Naive thymus-derived CD4-positive, alpha-beta T cell (primary cell): ENCODE measurements at places on chromosomes 6 and 20.

- no peak for DNase-seq
Observed at GRCh38 chr6:68012822-68013221, 622.3 kb upstream of the ADGRB3 start.

DNA sequence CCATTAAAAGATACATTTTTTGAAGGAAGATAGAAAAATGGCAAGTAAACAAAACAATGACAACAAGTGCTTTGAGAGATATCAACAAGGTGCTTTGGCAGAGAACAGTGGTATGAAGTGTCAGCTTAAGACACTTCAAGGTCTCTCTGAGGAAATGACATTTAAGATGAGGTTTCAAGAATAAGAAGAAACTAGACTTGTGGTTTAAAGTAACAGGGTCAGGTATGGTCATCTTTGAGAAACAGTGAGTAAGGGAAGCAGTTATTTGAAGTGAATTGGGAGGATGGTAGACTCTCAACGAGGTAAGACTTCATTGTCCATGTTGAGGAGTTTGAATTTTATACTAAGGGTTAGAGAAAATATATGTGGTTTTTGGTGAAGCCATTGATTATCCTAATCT lies 77.8 kb downstream of the SYCP2L start:
- DNase-seq, result no peak

DNA sequence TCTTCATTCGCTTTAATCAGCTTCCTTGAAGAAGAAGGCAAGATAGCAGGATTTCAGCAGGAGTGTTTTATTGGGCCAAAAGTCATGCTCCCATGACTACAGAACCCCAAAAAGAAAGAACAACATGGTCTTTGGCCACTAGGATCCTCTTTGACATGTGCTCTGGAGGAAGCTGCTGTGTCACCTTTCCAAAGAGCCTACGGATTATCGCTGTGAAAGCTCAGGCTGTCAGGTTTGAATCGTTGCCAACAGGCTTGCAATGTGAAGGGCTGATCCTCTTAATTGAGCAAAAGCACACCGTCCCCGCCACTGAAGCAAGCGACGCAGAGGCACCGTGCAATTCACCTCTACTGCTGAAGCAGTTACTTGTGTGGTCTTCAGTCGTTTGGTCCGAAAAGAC lies 29.0 kb downstream of the MYLIP start:
- no peak for DNase-seq

GRCh38 chr6:140871911-140872310 lies 1260.8 kb upstream of the GJE1 start:
- DNase-seq, result no peak

GRCh38 chr6:68527691-68528090 lies 107.4 kb upstream of the ADGRB3 start:
- DNase-seq, result no peak

DNA sequence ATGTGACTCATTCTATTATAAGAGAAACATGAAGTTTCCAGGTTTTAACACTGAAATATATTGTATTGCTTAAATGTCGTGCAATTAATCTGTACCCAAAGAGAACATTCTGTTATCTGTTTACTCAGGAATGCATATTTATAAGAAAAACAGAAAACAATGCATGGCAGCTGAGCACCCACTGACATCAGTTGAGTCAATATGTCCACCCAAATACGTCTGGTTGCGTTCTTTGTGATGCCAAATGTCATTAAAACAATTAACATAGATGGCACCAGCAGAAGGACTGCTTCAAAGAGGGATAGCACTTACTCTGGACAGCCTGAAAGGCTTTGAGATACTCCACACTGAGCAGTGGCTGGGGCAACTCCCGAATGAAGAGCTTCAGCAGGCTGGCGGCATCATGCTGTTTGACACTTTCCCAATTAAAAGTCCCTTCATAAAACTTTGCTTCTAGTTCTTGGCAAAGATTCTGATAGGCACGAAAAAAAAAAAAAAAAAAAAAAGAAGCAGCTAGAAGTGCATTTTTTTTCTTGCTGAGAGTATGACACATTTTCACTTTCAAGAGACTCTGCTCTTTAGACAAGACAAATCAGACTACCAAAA lies 102.3 kb downstream of the ARHGAP18 start:
- no peak for DNase-seq

DNA sequence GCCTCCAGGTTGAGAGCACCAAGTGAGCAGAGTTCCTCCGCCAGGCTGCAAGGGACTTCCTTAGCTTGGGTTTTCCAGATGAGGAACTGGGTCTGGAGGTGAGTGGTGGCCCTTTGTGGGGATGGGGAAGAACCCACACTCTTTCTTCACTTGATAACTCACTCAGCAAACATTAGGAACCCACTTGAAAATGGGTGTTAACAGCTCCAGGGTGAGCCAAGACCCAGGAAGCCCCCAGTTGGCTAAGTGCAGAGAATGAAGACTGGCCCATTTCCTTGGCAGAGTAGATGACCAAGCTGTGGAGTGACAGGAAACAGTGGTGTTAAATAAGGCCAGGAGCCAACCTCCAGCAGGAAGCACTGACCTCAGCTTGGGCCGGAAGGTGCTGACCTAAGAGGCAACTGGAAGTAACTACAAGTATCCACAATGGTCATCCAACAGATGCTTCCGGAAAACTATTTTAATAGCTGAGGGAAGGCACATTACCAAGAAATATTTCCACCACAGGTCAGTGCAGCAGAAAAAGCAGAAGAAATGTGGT lies 22.7 kb downstream of the MRPL14 start:
- DNase-seq, result no peak

DNA sequence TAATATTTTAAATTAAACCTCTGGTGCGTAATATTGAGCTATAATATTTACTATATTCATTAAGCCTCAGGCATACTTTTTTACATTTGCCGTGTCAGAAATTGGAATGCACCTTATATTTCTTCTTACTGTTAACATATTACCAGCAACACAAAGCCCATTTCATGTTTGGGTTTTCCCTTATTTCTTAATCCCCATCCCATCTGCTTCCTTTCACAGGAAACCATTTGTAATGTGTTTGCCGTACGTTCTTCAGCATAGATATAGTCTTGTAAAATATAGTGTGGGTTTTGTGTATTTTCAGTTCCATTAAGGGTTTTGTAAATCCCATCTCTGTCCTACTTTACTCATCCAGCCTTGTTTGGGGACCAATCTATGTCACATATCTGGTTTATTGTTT lies 6.5 kb downstream of the EYS start:
- DNase-seq, result no peak

GRCh38 chr6:108574457-108575141 lies 13.9 kb downstream of the FOXO3 start:
- no peak for DNase-seq

GRCh38 chr6:69732045-69732444 lies 64.8 kb downstream of the LMBRD1 start:
- no peak for DNase-seq

GRCh38 chr6:169654598-169655391 lies 47.0 kb downstream of the WDR27 start:
- DNase-seq, result peak; percentile 86

DNA sequence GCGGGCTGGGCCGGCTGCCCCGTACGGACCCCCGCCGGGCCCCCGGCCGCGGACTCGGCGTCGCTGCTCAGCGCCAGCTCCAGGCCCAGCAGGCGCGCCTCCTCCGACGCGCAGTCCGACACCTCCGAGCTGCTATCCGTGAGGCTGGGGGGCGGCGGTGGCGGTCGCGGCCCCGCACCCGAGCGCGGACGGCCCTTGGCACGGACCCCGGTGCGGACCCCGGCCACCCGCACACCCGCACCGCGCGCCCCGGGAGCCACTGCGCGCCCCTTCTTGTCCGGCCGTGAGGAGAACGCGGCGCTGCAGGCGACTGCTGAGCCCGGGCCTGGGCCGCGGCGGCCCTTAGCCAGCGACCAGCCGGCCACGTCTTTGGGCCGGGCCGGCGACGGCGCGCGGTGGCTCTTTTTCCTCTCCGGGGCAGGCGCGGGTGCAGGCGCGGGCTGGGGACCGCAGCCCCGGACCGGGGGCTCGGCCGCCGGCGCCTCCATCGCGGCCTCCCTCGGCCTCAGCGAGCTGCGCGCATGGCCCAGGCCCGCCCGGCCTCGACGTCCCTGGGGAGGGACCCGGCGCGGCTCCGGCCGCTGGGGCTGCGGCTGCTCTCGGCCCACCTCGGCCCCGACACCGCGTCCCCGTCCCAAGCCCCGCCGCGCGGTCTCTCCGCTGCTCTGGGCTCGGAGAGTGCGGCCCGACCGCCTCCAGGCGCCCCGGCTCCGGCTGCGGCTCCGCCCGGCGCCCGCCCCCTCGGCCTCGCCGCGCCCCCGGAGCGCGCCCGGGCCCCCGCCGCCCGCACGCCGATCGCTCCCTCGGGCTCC lies 12.9 kb upstream of the TLDC2 start:
- no peak for DNase-seq

DNA sequence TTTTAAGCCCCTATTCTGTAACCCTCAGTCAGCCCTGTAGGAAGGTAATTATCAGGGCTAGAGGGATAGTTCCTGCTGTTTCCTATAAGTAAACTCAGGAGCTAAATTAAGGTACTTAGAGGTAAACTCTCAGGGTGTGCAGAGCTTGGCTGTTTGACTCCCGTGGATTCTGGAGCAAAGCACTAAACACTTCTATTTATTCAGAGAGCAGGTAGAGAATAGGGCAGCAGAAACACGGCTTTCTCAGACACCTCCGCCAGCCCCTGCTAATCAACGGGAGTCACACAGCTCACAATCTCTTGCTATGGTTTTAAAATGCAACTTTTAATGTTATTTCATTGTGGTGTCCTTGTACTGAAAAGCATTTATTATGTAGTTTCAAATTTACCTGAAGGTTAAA lies 21.8 kb downstream of the PRKN start:
- no peak for DNase-seq

DNA sequence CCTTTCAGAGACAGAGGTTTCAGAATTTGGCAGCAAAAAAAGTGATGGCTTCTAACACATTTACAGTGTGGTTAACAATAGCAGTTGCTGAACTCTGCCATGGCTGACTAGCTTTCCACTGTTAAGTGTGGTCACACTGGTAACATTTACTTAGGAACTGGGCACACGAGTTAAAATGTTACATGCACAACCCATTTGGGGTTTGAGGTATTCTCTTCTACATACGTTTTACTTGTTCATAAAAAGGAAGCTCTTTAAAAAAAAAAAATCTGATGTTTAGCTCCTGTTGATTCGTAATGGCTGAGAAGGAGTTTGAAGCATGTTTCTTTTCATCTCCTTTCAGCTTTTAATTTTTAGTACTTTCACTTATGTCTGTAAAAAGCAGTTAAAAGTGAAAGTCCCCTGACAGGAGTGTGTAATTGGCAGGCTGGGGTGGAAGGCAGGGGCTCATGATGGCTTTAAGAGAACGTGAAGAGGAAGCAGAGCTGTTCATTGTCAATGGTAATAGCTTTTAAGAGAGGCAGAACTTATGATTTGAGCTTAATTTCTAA lies 245.9 kb downstream of the FARS2 start:
- DNase-seq, result peak; percentile 19

DNA sequence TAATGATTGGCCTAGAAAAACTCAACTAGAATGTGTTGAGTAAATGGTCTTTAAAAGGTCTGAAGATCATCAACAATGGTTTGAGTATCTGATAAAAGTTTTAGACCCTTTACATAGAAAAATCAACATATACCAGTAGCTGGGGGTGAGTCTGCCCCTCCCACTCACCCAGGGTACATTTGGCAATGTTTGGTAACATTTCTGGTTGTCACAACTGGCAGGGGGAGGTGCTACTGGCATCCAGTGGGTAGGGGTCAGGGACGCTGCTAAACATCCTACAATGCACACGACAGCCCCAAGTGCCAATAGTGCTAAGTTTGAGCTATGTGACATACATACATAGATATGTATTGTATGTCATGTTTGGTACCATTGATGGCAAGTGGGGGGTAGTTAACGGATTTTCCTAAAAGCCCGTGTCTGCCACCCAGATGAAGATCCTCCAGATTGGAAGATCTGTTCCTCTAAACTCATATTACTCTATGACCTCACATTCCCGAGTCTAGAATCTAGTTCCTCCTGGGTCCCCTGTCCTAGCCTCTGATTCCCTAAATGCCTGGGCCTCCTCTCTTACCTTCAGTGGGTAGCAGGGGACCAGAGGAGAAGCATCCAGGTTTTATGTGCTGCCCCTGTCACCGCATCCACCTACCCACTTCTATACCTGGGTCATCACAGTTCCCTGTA lies 2.5 kb upstream of the MMP9 start:
- DNase-seq, result no peak

GRCh38 chr6:21873562-21873961 lies 280.0 kb downstream of the SOX4 start:
- DNase-seq, result no peak

DNA sequence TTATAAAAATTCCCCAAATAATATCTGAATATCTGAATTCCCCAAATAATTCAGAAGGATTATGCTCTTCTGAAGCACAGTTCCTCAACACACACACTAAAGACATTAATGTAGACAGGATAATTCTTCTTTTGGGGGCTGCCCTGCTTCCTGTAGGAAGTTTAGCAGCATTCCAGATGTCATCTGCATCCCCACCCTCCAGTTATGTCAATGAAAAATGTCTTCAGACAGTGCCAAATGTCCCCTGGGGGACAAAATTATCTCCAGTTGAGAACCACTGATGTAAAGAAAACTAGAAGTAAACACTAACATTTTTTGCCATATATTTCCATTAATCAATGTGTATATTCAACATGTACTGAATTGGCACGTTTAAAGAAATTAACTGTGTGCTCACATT lies 25.9 kb upstream of the NAA20 start:
- no peak for DNase-seq

DNA sequence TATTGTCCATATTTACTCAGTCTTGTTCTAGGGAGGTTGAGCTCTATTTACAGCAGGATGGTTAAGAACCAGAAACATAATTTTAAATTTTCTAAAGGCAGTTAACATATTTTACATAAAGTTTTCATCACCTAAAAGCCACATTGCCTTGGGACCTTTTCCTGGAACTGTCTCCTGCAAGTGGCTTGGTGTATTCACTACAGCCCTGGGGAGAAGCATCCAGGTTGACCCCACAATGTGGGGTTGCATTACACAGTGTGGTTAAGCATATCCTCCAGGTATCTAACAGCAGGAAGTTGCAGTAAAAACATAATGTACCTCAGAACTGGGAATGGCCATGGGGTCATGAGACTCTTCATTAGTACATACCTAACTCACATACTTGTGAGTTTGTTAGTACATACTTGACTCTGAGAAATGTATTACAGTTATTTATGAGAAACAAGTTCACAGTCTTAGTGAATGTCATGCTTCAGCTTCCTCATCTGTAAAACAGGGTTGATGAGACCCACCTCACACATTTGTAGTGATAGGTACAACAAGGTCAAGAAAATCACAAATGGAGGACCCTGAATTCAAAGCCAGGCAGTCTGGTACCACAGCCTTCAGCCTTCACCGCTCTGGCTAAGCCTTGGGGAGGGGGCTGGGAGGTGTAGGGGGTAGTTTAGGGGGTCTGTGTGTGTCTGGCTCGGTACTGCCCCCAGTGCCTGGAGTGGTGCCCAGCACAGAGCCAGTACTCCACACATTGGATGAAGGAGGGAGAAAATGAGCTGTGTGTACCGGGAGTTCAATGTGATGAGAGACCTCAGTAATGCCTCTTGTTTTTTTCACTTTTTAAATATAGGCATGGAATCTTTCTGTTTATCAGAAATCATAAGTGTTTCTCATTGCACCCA lies 52.9 kb downstream of the KAT14 start:
- DNase-seq, result no peak

GRCh38 chr20:8645326-8645725 lies 423.6 kb upstream of the PLCB4 start:
- no peak for DNase-seq

GRCh38 chr6:4812068-4812467 lies 35.9 kb downstream of the CDYL start:
- no peak for DNase-seq

- DNase-seq, result no peak
Observed at GRCh38 chr6:150076196-150076893, 7.4 kb upstream of the ULBP3 start.
